NCI-H1092 (cell line): ENCODE measurements at places on chromosomes 4 and X.

DNA sequence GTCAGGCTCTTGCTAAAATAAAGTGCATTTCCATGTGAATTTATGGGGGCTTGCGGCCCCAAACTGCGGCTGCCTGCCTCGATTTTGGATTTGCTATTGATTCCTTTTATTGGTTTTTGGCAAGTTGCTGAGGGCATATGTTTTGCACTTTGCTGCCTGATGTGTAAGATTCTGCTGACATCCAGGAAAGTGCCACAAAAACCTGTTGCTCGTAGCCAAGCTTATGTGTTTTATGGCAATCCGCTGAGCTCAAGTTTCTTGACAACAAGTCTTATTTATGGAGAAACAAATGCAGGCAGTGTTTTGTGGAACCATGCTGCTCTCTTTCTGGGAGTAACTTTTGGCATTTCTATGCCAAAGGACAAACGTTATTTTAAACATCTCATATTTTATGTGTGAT, 97.3 kb upstream of the DDIT4L start:
- no peak for DNase-seq

GRCh38 chr4:35771571-35771970, 472.7 kb downstream of the ARAP2 start:
- no peak for DNase-seq

GRCh38 chr4:24747234-24747975, 48.0 kb upstream of the SOD3 start:
- DNase-seq: no peak

GRCh38 chr4:183397741-183398297, 46.6 kb upstream of the CDKN2AIP start:
- DNase-seq: no peak

- no peak for DNase-seq
Observed at GRCh38 chr4:73692254-73692653, 48.1 kb upstream of the CXCL8 start.

- DNase-seq: no peak
Observed at GRCh38 chr4:147640331-147640730, 23.1 kb downstream of the TMEM184C start.

GRCh38 chr4:75800972-75801371, 76.6 kb downstream of the USO1 start:
- no peak for DNase-seq

DNA sequence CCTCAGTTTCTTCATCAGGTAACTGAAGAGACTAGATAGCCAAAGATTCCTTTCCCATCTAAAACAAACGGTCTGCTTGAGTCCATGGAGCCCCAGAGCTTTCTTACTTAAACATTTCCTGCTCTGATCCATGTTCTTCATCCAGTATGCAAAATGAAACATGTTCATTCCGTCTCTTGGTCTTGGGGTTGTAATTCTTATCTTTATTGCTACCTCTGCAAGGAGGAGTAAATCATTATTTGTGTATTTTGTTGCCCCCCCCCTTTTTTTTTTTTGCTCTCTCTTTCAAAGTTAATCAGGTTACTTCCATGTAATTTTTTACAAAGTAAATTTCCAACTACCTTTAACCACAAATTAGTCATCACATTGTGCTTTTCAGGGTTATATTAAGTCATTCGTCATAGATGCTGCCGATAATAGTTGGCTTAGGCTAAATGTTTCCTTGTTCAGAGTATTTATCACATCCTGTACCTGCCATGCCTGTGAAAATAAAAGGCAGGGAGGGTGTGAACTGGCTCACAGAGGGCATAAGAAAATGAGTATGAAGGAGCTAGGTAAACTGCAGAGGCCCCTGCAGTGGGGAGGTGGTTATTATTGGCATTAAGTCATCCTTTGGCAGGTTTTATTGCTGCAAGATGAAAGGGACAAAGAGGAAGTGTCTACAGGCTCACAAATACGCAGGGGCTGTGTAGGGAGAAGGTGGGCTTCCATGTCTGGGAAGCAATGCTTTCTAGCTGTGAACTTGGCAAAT, 76.7 kb upstream of the HS3ST1 start:
- DNase-seq: no peak

GRCh38 chr4:48110452-48110978, 23.5 kb downstream of the TXK start:
- no peak for DNase-seq

GRCh38 chr4:37827802-37828321, 1.4 kb downstream of the PGM2 start:
- no peak for DNase-seq

DNA sequence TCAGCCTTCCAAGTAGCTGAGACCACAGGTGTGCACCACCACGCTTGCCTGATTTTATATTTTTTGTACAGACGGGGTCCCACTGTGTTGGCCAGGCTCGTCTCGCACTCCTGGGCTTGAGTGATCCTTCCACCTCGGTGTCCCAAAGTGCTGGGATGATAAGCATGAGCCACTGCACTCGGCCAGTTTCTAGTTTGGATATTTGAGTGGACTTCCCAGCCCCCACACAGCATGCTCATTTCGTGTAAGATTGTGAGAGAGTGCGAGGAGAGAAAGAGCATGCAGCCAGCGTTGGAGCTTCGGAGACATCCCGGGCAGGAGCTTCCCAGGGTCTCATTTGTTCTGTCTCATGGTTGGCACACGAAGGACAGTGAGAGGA, 31.8 kb downstream of the ARSD start:
- DNase-seq: no peak

DNA sequence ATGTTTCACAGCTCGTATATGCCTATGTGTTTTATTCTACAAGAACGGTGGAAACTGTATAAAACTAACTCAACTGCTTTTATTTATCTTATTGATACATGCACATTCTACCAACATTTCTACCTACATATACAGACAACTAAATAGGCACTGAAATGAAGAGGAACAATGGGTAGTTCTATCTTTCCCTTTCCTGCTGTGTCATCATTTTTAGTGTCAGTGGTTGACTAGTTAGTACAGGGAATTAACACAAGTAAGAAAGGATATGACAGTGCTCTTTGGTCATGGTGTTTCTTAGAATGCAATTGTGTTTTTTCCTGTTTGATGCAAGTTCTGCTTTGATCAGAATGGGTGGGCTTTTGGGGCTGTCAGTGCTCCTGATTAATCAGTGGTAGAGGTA, 293.8 kb upstream of the CTSO start:
- no peak for DNase-seq

DNA sequence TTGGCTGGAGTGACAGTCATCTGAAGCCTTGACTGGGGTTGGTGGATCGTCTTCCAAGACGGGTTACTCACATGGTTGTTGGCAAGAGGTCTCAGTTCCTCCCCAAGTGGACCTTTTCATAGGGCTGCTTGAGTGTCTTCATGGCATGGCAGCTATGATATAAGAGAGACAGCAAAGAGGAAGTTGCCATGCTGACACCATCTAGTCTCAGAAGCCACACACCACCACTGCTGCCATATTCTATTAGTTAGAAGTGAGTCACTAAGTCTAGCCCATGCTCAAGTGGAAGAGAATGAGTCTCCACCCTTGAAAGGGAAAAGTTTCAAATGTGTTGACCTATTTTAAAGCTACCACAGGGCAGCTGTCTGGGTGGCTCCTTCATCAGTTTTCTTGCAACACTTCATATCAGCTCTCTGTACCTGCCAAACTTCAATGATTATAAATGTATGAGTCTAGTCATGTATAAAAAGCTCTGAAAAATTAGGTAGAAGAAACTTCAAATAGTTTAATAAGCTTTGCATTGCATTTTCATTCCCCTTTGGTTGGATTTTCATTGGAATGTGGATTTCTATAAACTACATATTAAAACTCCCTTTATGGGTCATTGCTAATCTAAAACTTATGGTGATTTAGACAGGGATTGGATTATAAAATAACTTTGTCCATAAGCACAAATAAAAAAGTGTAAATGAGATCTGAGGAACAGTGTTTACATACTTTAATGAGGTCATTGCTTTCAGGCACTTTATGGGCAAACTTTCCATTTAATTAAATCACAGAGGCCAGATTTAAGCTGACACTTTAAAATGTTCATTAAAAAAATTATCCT, 68.0 kb upstream of the ATXN3L start:
- DNase-seq: no peak

DNA sequence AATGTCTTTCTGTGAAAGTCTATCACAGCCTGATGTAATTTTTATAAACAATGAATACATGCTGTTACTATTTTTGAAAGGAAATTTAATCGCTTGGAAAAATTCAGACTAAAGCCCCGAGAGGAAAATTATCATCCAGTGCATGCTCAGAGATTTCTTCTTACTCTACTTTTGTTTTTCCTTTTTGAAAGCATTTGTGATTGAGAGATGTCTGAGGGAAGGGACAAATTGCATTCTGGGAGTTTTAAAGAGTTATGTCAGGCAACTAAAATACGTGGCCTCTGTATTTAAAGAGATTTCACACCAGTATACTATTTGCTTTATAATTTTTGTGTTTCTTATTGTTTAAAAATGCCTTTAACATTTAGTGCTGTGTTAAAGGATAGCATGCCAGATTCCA, 1.4 kb upstream of the ZFX start:
- no peak for DNase-seq

DNA sequence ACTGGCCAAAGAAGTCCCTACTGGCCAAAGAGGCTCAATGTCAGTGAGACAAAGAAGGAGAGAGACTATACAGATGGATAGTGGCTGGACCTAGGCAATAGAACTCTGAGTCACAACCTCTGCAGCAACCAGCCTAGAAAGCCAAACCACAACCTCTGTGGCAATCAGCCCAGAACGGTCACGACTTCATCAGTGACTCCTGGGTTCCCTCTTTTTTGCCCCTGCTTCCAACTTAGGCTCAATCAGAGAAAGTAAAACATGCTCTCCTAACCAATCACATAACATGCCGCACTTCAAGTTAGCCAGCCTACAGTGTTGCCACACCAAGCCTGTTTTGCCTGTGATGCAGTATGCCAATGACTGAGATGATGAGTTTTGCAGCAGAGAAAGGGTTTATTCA, 203.4 kb downstream of the ANAPC10 start:
- no peak for DNase-seq

DNA sequence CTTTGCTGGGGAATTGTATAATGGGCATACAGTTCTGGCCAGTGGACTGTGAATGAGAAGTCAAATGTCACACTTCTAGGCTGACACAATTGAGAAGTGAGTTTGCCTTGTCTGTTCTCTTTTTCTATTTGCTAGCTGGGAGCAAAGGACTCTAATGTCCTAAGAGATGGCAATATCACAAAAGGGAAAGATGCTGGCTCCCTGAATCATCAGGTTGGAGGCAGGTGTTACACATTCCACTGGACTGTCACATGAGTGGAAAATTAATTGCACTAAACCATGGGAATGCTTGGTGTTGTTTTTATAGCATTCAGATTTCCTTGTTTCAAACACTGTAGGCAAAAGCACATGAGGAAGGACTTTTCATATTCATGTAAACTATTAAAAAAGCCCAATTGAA, 388.3 kb downstream of the ADAM29 start:
- DNase-seq: no peak

GRCh38 chr4:138749303-138749702, 266.3 kb upstream of the NOCT start:
- no peak for DNase-seq
